Activated naive CD4-positive, alpha-beta T cell treated with Interleukin-2 at 50 U/mL for 16 hours (primary cell): ENCODE measurements at places on chromosomes 6 and 20.

DNA sequence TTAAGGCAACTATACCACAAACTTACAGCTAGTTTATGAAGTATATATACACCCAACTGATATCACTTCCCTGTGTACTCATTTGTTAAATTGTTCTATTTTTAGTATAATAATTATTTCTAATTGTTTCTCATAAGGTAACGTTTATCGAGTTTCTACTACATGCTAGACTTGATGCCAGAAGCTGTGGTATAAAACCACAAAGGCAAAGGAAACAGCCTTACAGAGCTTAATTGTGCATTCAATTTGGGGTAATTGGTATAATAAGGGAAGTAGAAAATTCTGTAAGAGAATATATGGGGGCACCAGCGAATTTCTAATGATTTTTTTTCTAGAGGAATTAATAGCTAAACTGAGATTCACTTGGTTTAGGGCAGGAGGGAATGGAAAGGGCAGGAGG lies 183.9 kb downstream of the GRM1 start:
- no peak for DNase-seq

DNA sequence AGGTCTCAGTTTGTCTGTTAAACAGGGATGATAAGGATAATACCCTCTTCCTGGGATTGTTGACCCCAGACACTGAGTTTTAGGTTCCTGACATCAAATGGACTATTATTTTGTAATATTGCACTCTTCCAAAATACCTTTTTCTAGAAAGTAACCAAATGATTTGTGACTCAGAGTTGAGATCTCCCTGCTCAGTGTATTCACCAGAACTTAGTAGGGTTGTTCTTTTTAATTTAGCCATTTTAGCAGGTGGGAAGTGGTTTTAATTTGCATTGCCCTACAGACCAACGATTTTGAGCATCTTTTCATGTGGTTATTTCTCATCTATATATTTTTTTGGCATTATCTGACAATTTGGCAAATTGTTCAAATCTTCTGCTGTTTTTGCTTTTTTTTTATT lies 75.1 kb downstream of the TMEM242 start:
- DNase-seq = no peak

- DNase-seq = no peak
Measured at GRCh38 chr6:169386411-169387057, 132.9 kb upstream of the THBS2 start.

DNA sequence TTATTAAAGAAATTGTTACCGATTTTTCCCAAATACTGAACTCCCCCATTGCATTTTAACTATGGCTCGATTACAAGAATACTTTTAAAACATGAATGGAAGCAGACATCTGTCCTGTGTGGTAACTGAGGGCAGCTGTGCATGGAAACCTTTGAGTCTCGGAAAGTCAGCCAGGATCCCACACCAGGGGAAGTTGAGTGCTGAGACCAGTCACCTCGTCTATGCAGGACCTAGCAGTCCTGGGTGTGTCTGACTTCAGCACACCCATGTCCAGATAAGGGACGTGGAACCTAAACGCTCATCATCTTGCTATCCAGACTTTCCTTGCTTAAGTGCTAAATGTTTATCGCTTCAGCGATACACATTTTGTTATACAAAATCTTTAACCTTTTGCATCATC lies 6.1 kb downstream of the RIN2 start:
- no peak for DNase-seq

DNA sequence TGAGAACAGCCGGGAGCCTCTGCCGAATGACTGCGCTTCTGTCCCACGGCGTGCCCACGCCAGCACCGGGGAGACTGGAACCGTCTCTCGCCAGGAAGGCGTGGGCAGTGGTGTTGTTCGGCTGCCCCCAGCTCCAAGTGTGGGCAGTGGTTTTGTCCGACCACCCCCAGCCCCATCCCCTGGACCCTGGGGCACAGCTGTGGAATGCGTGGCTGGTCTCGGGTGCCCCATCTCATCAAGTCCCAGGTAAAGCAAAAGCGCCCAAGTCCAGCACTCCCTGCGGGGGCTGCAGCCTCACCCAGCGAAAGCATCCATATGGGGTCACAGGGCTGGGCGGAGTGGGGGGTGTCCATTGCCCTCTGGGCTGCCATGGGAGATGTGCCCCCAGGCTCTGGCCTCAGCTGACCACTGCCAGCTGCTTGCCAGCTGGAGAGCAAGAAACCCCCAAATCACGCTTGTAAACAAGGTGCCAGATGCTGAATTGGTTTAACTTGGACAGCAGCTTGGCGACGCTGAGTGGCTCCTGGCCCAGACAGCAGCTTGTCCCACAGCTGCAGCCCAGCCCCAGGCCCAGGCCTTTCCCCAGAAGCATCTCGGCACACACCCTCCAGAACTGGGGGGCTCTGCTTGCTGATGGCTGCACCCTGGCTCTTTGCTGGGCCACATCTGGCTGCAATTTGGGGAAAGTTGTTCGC lies 4.5 kb downstream of the CABLES2 start:
- no peak for DNase-seq

- DNase-seq = no peak
Measured at GRCh38 chr20:48298851-48299484, 513.7 kb upstream of the SULF2 start.

GRCh38 chr20:50625986-50626677 lies 65.2 kb downstream of the RIPOR3 start:
- peak; percentile 13 for DNase-seq

DNA sequence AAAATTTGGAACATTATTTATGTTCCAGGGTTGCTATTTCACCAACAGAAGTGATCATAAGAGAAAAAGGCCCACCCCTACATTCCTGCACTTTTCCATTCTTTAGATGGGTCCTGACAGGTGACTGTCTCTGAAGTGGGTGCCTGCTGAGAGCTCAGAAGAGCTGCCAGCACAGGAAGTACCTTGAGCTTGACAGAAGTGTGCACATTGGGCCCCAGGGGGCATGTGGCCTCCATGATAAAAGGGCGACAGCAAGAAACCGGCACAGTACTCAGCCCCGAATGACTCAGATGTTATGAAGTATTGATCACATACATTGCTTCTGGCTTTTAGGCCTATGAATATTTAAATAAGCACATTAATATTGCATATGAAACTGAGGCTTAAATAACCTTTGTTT lies 150.4 kb downstream of the PCSK2 start:
- DNase-seq = no peak

- no peak for DNase-seq
Measured at GRCh38 chr20:37577981-37578380, 50.3 kb upstream of the BLCAP start.

- no peak for DNase-seq
Measured at GRCh38 chr20:39036011-39036410, 73.9 kb downstream of the DHX35 start.

- no peak for DNase-seq
Measured at GRCh38 chr6:69926745-69927144, 60.4 kb downstream of the COL19A1 start.

DNA sequence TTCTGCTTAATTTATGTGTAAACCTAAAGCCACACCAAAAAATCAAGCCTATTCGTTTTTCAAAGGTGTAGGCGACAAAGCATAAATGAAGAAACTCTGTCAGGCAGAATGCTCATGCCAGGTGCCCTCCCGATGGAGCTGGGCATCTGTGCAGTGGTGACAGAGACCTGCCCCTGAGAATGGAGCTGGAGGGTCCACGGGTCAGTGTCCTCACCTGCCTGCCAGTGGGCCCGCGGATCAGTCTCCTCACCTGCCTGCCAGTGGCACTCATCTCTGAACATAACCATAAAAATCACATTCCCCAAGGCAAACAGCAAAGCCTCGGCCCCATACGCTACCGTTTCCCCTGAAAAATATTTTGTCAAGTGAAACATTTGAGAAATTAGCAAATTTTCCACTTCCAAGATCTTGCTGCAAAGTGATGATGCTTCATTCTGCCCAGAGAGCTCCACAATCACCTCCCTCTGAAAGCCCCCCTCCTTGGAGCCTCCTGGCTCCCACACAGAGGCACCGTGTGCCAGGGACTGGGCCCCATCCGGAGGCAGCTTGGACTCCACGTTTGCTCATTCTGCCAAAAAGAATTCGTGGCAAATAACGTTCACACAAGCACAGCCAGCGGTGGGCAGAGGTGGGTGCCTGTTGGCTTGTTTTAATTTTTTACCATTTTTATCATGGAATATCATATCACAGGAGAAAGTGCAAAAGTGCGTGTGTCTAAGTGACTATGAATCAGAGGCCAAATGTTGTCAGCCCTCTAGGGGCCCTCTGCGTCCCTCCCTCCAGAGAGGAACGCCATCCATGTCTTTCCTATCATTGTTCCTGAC lies 88.8 kb downstream of the YTHDF1 start:
- no peak for DNase-seq

- DNase-seq = no peak
Measured at GRCh38 chr6:18551228-18551627, 164.1 kb downstream of the RNF144B start.

- no peak for DNase-seq
Measured at GRCh38 chr20:31562241-31562640, 42.8 kb upstream of the ID1 start.

DNA sequence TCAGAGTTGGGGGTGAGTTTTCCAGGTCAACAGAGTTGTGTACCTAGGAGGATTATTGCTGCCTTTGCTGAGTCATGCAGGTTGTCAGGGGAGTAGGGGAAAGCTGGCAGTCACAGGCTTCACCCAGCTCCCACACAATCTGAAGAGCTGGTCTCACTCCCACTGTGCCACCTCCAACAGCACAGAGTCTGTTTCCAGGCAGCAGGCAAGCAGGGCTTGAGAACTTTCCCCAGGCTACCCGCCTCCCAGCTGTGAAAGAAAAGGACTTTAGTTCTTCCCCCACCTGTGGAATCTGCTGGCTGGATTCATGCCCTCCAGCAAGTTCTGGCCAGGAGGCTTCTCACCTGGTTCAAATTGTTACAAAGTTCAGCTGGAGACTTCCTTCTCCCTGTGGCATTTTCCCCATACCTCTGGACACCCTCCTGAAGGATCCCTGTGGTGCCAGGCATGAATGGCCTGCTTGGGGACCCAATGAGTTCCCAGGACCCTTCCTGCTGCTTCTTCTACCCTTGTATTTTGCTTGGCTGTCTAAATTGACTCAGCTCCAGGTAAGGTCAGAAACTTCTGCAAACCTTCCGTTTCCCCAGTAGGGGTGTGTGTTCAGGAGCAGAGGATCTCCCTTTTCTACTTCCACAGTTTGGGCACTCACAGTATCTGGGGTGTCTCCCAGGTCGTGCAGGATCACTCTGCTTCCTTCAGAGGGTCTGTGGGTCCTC lies 378.1 kb upstream of the MAN1A1 start:
- DNase-seq = no peak
